ENCODE measurements at places on chromosomes 2 and 18.
A peak's percentile ranks its signal among the peaks of the same experiment; 100 is the strongest.

- DNase-seq = no peak
Measured at GRCh38 chr2:14952400-14952963, 320.0 kb downstream of the LRATD1 start.

DNA sequence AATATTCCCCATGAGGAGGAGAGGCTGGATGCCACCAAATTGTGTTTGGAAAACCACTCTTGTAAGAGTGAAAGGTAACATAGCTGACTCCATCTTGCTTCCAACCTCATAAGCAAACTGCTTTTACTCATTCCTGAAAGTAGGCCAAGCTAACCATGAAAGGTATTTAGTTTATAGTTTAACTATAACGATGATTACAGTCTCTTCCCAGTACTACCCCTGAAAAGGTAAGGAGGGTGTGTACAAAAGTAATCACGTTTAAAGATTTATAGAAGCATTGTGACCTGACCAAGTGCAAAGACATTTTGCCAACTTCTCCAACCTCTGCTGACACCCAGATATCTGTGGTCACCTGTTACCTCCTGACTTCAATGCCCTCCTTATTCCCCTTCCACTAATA lies 122.6 kb downstream of the CD8B2 start:
- no peak for DNase-seq

DNA sequence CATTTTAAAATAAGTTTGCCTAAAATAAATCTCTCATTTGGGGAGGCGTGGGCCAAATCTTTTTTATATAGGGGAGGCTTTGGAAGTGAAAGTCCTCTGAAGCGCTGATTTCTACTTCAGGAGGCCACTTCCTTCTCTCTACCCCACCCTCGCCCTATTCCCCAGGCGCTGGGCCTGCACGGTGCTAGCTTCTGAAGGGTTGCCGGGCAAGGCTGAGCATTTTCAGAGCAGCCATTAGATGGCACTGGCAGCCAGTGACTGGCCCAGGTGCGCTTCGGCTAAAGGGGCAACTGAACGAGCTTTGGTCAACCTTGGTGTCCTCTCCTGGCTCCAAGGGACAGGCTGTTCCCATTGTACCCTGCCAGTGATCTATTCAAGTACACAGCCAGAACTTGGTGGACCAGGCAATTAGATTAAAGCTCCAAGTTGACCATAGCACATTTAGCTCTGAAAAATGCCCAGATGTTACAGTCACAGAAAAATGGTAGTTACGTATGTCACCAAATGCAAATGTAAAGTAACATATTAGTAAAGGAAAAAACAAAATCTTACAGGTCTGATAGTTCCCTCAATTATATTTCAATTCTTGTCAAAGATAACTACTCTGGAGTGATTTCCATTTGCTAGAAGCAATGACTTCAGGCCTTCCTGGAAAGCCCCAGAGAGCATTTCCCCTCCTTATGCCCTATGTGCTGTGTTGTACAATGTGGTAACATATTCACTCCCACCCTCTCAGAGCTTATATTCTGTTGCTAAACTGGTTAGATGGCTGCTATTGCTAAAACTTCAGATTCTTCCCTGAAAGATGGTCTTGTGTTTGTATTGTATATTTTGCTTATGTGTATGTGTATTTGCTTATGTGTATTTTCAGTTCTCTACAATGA lies 2.1 kb downstream of the POMC start:
- peak; percentile 79 for DNase-seq

- DNase-seq = no peak
Measured at GRCh38 chr2:204494681-204495080, 50.6 kb upstream of the PARD3B start.

- no peak for DNase-seq
Measured at GRCh38 chr2:23114299-23114698, 270.7 kb upstream of the KLHL29 start.

DNA sequence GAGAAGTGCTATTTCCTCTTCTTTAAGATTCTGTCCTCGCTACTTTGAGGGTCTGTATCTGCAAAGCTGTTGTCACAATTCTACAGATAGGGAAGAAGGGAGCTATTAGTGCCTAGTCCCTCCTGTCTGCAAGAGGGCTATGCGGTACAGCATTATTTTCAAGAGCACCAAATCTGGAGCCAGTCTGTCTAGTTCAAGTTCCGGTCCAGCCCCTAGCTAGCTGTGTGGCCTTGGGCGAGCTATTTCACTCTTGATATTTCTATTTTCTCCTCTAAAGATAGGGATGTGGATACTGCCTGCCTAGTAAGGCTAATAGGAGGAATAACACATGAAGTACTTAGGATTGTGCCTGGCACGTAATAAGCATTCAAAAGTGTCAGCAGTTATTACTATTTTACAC lies 272.4 kb downstream of the KCNE4 start:
- DNase-seq = no peak
